ENCODE measurements at places on chromosomes 7 and 10. TPM values are rescaled to one million over a fixed set of nuclear protein-coding genes. Genes with fewer than 3 reads are reported as not detected.

DNA sequence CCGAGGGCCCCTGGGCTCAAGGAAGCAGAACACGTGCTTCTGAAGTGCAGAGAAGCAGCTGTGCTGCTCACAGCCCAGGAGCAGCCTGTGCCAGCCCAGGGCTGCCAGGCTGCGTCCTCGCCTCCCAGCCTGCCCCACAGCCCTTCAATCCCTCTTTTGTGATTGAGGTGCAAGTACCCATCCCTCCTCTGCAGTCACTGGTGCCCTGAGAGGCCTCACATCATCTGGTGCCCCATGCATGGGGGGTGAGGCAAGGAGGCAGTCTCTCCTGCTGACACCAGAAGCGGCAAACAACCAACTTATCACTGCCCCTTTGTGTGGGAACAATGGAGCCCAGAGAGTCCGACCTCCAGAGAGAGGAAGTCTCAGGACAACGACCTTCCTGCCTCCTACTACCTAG, 49.8 kb upstream of the FGFR2 start:
- DNase-seq: no peak

- no peak for DNase-seq
Measured at GRCh38 chr10:87860816-87861403, 2.4 kb downstream of the KLLN start.

DNA sequence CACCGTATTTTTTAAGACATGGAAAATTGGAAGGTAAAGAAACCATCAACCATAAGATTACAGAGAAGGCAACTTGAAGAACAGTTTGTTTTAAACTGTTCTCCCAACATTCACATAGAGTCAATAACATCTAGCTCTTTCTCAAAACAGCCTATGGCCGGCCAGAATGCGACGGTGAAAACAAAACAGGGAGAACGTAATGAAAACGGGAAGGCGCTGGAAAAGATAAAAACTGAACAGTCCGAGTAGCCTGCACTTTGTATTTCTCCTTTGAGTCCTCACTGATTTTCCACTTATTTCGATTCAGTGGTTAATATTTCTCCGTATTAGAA, 637 bp downstream of the MICU1 start:
- DNase-seq: no peak

- DNase-seq: peak; percentile 99
Measured at GRCh38 chr7:41955893-41956675, 253.2 kb upstream of the INHBA start.

DNA sequence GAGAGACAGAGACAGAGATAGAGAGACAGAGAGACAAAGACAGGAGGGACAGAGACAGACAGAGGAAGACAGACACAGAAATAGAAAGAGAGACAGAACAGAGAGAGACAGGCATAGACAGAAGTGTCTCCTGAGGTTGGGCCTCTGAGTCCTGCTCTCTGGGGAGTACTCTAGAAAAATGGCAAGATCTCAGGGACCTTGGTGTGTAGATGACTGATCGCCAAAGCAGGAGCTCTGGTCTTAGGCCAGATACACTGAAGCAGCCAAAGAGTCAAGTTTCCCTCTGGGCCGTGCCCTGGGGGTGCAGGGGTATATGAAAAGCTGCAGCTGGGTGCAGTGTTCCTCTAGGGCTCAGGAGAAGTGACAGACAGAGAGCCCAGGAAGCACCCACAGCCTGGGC, 176.6 kb upstream of the TNS3 start:
- DNase-seq: no peak

- DNase-seq: no peak
Measured at GRCh38 chr10:86349940-86350630, 16.5 kb downstream of the GRID1 start.

- no peak for DNase-seq
Measured at GRCh38 chr7:106178593-106179134, 66.6 kb upstream of the SYPL1 start.

GRCh38 chr7:36775676-36776075, 51.4 kb upstream of the AOAH start:
- no peak for DNase-seq

- DNase-seq: no peak
Measured at GRCh38 chr10:43417950-43418768, 9.2 kb upstream of the HNRNPF start.

GRCh38 chr7:42014625-42015618, 222.1 kb downstream of the GLI3 start:
- no peak for DNase-seq

DNA sequence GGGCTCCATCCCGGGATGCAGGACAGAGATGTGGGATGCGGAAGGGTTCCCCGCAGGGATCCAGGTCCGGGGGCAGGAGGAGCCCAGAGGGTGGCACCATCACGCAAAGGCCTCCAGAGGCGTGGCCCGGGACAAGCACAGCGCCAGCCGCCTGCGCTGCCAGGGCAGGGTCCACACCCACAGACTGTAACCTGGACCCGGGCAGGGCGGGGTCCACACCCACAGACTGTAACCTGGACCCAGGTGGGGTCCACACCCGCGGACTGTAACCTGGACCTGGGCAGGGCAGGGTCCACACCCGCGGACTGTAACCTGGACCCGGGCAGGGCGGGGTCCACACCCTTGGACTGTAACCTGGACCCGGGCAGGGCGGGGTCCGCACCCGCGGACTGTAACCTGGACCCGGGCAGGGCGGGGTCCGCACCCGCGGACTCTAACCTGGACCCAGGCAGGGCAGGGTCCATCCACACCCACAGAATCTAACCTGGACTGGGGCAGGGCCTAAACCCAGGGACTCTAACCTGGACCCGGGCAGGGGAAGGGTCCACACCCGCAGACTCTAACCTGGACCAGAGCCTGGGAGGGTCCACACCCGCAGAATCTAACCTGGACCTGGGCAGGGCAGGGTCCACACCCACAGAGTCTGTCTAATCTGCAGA, 37.5 kb upstream of the SUN1 start:
- no peak for DNase-seq

DNA sequence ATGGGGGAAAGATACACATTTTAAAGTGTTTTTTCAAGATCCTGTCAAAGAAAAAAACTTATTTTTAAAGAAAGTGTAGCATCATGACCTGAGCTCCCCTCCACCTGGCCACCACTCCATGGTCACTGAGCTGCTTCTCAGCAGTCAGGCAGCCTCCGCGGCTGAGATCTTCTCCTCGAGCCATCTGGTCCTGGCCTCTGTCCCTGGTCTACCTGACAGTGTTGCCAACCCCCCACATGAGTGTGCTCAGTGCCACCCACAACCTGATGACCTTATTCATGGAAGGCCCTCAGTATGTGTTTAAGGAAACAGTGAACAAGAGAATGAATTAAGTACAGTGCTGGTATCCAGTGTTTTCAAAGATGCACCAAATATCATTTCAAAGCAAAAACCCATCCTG, 694.5 kb upstream of the NRP1 start:
- no peak for DNase-seq

DNA sequence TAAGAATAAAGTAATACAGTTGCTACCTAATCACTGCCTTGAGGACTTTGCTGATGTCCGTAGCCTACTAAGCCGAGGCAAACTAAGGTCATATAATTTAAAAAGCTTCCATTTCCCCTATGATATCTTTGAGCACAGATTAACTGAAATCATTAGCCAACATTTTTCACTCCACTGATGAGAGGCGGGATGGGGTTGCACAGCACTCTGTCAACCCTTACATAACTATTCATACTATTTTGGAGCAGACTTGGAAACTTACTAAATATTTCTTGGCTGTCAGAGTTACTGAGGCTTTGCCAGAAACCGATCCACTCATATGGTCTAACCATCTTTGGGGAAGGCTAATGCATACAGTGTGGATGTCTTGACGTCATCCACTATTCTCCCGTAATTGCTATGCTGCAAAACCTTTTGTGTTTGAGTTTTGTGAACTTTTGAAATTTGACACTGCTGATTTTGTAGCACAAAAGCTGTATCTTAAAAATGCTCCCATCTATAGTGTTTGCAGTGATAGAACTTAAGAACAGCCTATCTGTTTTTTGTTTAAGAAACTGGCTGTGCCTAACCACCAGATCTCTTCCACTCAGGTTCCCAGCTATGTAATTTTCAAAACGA, 248.7 kb downstream of the TSPAN12 start:
- no peak for DNase-seq

DNA sequence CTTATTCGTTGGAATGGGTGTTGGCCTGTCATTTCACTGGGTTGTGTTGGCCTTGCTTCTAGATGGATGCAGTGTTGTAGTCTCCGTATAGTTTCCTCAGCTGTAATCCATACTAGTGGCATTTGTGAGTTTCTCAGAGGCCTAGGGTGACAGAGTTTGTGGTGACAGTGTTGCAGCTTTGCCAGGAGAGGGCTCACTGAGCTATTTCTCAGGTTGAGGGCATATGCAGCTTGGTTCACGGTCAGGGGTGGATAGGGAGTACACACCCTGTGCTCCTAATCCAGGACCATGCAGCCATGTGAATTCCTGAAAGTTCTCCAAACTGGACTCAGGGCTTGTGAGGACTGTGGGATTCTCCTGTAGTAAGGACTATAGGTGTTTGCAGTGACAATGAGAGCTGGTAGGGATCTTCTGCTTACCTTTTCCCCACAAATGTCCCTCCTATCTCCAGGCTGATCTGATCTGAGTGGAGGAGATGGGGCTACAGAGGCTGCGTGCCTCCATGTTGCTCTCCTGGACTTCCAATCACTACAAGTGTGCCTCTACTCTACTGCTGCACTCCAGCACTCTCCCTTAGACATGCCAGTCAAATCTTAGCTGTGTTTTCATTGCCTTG, 229.0 kb downstream of the STK31 start:
- no peak for DNase-seq

- no peak for DNase-seq
Measured at GRCh38 chr7:25671111-25671510, 442.8 kb upstream of the NPVF start.

- DNase-seq: peak; percentile 61
Measured at GRCh38 chr7:75762350-75762917, 9.6 kb downstream of the CCL26 start.

DNA sequence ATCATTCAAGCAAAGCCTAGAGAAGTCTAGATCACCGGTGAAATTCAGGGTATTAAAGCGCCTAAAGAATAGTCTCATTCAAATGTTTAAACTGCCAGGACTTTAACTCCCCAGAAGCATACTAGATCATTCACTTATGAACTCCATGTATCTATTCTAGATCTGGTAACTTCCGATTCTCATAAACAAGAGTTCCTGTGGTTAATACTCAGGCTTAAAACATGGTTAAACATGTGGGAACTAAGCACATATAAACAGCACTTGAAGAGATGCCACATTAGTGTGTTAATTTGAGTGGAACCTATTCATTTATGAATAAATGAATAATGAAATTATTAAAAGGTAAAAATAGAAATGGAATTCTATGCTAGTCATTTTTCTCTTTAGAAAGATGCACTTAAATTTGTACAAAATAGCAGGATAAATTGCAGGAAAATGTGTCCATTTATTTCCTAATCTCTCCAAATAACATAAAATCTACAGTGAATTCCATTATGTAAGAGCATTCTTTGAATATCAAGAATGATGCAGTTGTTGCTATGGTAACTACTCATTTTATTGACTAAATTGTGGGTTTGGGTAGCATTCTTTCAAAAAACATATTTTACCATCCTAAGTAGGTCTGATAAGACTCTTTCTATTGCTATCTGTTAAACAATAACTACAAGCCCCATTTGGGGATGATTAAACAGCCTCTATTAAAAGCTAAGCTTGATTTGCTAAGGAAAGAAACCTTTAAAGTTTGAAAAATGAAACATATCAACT, 147.6 kb upstream of the TMEM168 start:
- no peak for DNase-seq

GRCh38 chr7:158831738-158832091, 2.4 kb upstream of the ESYT2 start:
- no peak for DNase-seq

- peak; percentile 13 for DNase-seq
Measured at GRCh38 chr7:12028508-12028907, 182.6 kb upstream of the TMEM106B start.

DNA sequence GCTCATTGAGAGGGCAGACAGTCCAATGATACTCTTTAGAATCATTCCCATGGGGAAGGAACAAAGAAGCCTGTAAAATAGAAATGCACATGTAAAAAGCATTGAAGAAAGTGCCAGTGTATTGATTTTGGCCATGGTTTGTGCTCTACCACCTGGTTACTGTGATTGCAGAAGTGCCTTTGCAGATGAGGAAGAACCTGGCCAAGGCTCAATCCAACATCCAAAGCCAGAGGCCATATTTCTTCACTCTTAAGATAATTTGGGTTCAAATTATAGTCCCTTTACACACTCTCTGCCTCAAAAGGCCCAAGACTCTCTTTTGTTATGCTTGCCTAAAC, 122.1 kb downstream of the EGFR start:
- DNase-seq: no peak

GRCh38 chr7:142785841-142786250, 15.1 kb downstream of the PRSS2 start:
- DNase-seq: no peak

- DNase-seq: no peak
Measured at GRCh38 chr10:27188259-27188658, 33.1 kb downstream of the MASTL start.

GRCh38 chr10:32050177-32050576, 6.0 kb downstream of the KIF5B start:
- no peak for DNase-seq

DNA sequence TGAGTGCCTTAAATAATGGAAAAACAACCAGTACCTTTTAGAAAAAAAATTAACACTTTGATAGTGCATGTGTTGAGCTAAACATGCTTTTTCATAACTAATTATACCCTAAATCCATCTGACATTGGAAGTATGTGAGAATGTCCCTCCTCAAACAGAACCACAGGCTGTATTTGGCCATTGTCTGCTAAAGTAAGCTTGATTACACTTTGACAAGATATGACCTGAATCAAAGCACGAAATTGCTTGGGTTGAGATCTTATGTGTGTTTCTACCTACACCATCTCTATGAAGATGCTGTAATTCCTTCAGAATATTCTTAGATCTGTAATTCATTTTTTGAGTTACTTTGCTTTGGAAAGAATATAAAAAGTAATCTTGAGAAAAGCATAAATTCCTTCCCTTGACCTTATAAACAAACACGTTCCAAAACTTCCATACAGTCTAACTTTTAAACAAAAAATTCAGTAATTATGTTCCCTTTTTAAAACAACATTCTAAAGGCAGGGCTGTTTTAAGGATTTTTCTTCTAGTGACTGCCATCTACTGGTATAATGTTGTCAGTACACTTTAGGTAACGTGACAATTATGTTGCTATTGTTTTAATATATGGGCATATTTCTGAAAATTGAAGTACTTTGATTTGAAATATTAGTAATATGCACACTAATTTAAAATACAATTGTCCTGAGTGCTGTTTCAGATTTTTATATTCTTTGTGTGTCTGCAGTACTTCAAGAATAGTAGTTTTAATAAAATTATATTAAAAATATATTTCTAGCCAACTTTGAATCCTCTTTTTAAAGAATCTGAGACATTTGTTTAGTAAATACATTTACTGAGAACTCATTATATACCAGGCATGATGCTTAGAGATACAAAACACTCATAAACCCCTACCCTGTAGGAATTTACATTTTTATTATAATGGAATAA, 20.9 kb downstream of the CD36 start:
- DNase-seq: no peak

GRCh38 chr10:21171936-21172541, 274.9 kb upstream of the NEBL start:
- DNase-seq: no peak

Gene CHN2
- polyA plus RNA-seq: not detected

Gene UCMA
- not detected for polyA plus RNA-seq

Gene MCMBP
- polyA plus RNA-seq: 61.4 TPM

Gene OPN4
- not detected for polyA plus RNA-seq

Gene MCM10
- 2.6 TPM for polyA plus RNA-seq

Gene PSD
- polyA plus RNA-seq: 8.2 TPM

Gene ACBD7
- polyA plus RNA-seq: 0.58 TPM

Gene TAS2R3
- polyA plus RNA-seq: 0.19 TPM

Gene PNLIP
- polyA plus RNA-seq: not detected

Gene NRAP
- polyA plus RNA-seq: not detected

Gene CAV2
- 265 TPM for polyA plus RNA-seq

Gene C7orf25
- 3.8 TPM for polyA plus RNA-seq
